ENCODE measurements at places on chromosomes 2 and 18.

DNA sequence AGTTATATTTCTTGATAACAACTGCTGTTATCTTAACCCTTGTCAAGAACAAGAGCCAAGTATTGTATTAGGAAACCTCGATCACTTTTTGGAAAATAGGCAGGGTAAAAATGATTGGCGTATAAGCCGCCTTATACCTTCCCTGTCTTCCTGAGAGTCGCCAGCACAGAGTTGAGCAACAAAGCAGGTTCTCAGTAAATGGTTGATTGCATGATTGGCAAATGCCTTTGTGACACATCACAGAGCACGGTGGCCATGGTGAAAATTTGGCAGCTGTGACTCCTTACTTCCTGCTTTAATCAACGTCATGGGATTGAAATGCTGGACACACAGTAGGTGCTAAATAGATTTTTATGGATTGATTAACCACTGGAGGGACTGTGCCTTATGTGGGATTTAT, 3.9 kb upstream of the KLHL29 start:
- no peak for DNase-seq

GRCh38 chr2:240398661-240399267, 36.7 kb upstream of the GPC1 start:
- DNase-seq = no peak

DNA sequence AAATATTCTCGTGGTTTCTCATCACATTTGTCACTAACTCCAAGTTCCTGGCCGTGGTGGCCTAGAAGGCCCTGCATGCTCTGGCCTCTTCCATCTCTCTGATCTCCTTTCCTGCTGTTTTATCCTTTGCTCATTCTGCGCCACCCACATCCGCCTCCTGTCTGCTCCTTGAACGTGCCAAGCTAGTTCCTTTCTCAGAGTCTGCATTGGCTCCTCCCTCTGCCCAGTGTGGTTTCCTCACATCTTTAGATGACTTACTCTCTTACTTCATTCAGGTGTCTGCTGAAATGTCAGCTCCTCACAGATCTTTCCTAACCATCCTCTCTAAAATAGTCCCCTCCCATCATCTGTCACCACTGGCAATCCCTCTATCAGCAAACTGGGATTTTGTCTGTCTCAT, 158.6 kb upstream of the RBMS1 start:
- no peak for DNase-seq

- DNase-seq = no peak
Observed at GRCh38 chr2:21317131-21317530, 193.4 kb downstream of the TDRD15 start.

DNA sequence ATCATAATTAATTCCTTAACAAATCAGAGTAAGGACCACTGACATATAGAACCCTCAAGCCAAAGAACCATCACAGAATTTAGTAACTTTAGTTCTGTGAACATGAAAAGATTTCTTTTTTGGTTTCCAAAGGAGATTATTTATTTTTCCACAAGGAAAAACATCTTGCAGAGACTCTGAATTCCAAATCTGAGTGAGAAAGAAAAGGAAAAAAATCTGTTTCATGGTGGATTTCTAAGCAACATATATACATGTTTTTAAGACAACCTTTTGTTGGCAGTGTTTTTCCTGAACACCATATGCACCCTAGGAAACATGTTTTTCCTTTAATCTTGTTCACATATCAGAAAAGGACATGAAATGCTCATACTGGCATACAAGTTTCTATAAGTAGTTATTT, 149.8 kb downstream of the AGPS start:
- DNase-seq = no peak

- no peak for DNase-seq
Observed at GRCh38 chr2:150989969-150990368, 271.7 kb downstream of the RBM43 start.

GRCh38 chr18:51425889-51426288, 228.4 kb upstream of the MEX3C start:
- DNase-seq = no peak

DNA sequence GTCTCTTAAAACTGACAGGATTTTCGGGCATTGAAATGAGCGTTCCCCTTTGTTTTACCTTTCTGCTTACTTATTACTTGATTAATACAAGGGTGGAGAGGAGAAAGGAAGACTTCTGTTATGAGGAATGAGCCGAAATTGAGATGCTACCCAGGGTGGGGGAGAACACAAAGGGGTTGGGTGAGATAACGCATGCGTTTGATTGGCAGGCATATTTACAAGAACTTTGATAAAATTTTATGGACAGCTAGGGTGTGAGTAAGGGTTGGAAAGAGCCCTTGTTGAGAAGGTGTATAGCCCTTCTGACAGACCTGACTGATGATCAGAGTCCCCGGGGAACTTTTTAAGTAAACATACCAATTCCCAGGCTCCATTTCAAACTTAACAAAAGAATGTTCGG, 1.8 kb downstream of the RNF138 start:
- no peak for DNase-seq

DNA sequence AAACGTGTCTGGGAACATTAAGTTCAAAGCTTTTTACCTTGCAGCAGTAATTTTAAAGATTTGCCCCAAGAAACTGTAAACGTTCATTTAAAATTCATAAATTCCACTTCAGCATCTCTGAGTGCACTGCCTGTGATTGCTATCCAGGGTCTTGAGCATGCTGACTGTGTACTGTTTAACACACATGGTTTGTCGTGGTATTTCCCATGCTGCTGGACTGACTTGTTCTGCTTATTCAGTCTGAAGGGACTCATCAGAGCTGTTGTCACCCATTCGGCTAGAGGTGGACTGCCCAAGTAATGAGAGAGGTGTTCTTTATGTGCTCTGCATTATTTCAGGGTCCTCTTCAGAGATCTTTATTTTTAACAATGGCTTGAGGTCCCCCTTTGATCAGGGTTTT, 53.1 kb downstream of the RHBDD1 start:
- DNase-seq = no peak

DNA sequence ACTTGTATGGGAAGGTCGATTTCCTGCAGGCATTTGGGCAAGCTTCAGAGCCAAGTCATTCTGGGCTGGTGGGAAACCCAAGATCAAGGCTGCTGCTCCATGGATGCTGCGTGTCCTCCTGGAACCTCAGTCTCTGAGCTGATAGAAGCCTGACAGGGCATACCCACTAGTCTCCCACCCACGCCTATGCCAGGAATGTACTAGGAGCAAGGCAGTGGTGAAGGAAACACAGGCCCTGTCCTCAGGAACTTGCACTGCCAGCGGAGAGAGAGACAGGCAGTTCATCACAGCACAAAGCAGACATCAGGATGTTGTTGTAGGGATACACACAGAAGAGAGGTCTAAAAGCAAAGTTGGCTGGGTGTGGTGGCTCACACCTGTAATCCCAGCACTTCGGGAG, 84.2 kb downstream of the PLB1 start:
- DNase-seq = no peak

DNA sequence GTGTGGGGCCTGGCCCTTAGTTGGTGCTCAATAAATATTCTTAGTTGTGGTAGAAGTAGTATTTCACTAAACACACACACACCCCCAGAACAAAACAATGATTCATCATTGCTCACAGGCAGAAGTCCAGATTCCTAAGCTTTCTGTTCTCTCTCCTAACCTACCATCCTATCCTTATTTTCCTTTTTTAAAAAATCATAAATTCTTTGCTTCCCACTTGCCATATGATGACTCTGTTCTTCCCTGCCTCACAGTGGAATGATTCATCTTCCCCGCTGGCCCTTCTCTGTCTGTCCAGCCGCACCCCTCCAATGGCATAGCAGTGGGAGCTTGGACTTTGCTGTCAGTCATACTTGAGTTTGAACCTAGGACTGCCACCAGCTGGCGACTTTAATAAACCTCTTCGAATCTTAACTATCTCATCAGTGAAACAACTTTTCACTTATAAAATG, 5.2 kb downstream of the EML6 start:
- no peak for DNase-seq

GRCh38 chr2:25971596-25971995, 10.7 kb downstream of the KIF3C start:
- DNase-seq = no peak

DNA sequence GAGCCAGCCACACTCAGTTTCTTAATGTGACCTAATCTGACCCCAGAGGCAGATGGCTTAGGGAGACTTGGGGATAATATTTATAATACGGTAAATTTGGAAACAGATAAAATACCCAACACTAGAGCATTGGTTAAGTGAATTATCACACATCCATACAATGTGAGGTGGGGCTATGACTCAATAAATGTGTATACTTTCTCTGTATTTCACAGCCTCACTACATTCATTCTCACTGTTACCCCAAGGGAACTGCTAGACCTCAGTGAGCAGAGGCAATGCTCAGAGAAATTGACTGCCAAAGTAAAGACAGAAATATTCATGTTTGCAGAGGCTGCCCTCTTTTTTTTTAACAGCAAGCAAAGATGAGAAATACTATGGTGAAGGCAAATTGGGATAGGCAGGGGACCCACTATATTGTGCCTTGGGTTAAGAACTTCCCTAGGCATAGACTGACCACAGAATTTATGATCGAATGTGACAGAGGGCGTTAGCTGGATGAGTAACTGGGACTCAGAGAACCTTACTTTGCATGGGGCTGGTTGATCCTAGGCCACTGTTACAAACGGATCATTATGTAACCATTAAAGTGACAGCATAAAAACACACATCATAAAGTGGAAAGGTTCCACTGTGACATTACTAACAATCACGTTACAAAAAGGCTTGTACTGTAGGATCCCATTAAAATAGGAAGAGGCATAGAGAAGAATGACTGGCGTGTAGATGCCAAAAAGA, 246.0 kb upstream of the LYPD1 start:
- peak; percentile 56 for DNase-seq

DNA sequence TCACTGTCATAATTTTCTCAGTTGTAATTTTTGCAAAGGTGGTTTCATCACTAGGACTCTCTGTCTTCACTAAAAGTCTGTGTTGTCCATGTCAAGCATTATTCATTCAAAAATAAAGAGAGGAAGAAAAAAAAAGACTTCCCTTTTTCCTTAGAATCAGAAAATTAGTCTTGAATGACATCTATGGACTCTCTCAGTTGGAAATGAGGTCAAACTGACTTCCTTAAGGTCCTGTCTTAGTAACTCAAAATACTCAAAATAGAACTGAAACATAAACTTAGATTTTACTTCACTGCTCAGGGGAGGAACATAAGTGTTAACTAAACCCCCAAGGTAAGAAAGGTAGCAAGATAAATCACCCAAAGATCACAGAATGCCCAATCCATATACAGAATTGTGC, 2.2 kb upstream of the ZNF407 start:
- DNase-seq = no peak

DNA sequence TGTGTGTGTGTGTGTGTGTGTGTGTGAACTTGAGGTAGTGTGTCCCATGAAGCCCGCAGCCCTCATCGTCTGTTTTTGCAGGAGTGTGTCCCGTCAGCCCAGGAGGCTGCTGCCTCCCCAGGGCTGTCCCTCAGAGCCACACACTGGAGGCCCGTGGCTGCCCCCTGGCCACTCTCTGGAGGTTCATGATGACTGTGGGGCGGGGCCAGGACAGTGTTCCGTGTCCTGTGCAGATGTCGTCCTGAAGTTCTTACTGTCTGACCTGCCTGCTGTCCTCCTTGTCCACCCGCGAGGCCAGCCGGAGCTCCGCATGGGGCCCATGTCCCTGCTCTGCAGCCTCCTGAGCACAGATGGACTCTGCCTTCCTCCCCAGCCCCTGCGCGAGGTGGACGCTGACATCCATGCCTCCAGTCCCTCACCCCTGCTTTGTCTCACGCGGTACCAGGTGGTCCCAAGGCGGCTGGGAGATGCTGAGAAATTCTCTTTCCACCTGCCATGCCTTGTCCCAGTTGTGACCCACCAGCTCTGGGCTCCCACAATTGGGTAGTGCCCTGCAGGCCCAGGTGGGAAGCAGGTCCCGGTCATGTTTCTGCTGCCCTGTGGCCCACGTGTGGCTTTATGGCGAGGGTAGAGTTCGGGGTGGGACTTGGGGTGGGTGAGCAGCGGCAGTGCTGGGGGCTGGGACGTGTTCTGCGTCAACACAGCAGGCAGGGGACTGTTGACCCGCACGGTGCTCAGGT, 92.8 kb downstream of the NFATC1 start:
- no peak for DNase-seq

DNA sequence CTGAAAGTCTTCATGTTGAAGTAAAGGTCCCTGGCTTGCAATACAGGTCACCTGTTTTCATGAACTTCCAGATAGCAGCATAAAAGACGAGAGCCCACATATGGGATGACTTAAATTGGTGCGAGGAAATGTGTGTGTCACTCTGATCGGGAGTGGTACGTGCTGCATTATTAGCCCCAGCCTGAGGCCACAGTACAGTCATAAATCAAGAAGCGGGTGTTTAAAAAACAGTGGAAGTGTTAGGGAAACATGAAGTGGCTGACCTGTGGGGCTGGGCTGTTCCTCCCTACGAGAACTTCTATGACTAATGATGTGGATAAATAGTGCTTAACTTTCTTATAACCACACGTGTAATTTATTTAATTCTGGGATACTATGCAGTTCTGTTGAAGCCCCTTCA, 24.4 kb downstream of the RDH14 start:
- peak; percentile 50 for DNase-seq

DNA sequence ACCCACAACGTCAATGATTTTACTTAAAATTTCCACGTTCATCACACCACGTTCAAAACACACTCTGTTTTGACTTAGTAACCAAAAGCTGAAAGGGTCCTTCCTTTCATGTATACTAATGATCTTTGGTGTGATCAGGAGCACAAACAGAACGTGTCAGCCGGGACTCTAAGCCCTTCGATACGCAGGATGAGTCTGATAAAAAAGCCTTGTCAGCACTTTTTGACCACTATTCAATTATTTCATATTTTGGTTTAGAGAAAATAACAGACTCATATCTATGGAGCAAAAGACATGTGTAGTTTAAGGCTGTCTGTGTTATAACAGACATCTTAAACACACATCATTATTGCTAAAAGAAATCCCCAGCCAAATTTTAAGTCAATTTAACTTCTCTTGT, 345.3 kb downstream of the ZNF516 start:
- no peak for DNase-seq

DNA sequence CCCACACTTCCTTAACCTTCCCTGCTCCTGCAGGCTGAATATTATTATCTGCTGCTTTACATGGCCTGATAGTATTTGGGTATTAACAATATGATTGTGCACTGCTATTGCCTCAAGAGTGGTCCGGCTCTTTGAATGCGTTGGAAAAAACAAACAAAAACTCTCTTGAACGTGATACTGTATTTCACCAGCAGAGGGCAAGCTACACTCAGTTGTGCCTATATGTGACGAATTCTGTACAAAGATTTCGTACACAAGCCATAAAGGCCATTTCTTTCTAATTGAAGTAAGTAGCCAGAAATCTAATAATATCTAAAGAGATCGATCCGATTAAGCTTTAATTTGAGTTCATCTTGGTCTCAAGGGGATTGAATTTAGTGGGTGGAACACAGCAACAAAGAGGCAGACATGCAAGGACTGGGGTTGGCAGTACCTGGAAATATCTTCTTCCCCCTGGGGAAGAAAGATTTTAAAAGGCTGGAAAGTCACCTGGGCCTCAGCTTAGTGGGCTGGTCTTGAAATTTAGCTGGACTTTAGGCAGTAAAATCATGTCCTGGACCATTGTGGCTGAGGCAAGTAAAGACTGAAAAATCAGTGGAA, 49.3 kb upstream of the RAB6D start:
- peak; percentile 84 for DNase-seq

- DNase-seq = no peak
Observed at GRCh38 chr2:202317080-202317857, 51.7 kb downstream of the NOP58 start.

- peak; percentile 62 for DNase-seq
Observed at GRCh38 chr2:174335988-174336500, 1.3 kb downstream of the SP9 start.

GRCh38 chr2:133871545-133872209, 303.4 kb upstream of the NCKAP5 start:
- DNase-seq = no peak
